ENCODE measurements at places on chromosomes 7 and 10.

- peak; percentile 60 for DNase-seq
Measured at GRCh38 chr7:107078517-107078966, 34.0 kb downstream of the PRKAR2B start.

DNA sequence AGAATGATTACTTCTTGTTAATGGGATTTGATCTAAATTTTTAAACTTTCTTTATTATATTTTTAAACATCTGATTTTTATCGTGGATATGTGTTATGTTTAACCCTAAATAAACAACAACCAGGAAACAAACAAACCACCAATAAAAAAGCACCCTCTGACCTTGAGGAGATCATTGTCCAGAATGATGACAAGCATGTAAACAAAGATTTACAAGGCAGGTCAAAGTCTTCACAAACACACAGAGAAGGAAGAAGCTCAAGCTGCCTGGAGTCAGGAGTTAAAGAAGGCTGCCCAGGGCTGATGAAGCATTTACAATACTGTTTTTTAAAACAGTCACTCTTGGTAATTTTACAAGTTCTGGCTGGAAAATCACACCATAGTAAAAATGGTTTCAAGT, 31.0 kb upstream of the EGFR start:
- DNase-seq = no peak

DNA sequence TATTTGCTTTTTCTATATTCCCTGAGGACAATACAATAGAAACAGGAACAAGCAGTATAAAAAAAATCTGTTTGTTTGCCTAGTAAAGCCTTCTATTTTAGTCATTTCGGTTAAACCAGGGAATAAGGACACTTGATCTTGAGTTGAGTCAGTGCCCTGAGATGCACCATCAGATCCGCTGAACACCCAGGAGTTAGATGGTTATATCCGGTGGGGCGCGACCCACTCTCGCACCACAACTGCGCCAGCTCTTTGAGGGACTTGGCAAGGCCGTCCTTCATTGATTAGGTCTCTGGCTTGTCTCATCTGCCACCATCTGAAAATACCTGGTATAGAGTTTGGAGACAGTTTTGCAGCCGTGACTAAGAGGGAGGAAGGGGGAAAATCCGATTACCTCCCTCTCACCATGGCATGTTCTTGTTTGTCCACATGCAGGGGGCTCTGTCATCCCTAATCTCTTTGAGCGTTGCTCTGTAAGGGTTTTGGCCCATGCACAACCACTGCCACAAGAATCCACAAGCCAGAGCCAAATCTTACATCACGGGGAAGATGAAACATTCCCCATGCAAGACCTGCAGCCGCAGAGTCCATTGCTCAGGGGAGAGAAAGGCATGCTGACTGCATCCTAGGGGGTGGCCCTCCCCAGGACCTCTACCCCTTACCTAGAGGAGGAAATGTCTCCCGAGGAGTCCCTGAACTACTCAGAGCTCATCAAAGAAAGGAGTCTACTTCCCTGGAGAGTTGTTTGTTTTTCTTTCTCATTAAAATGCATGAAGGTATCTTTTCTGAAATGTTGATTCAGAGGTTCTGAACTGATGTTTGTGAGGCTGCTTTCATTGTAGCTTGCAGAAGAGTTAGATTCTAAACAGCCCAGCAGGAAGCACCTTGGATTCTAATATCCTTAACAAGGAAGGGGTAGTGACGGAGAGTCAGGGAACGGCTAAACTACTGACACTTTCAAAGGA, 101.6 kb upstream of the FAM171A1 start:
- peak; percentile 98 for DNase-seq

DNA sequence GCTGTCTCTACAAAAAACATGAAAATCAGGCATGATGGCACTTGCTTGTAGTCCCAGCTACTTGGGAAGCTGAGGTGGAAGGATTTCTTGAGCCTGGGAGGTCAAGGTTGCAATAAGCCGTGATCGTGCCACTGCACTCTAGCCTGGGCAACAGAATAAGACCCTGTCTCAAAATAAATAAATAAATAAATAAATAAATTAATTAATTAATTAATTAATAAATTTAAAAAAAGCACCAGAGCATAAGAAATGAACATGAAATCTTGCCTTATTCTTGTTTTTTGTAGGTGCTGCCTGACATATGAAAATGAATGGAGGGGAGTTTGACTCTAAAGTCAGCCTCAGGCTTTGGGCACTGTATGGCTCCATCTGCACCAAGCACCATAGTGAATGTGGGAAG, 69.9 kb downstream of the GATA3 start:
- DNase-seq = no peak

DNA sequence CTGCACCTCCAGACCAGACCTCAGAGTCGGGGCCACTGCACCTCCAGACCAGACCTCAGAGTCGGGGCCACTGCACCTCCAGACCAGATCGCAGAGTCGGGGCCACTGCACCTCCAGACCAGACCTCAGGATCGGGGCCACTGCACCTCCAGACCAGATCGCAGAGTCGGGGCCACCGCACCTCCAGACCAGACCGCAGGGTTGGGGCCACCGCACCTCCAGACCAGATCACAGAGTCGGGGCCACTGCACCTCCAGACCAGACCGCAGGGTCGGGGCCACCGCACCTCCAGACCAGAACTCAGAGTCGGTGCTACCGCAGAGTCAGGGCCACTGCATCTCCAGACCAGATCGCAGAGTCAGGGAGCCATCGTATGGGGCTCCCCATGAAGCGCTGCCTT, 105.9 kb downstream of the ACTR3B start:
- no peak for DNase-seq

DNA sequence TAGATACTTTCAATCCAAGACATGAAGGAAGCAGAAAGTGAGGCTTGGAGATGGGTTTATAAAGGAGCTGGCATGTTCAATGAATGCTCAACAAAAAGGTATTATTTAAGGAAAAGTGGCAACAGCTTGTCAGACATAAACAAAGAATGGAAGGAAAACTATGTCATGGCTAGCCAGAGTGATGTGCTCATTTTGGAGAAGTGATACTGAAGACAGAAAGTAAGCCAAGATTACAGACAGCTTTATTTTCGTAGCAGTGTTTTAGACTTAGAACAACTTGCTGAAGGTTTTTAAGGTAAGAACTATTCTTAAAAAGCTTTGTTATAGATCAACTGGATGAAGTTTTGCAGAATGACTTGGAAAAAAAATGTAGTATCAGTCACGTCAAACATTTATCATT, 160.5 kb upstream of the FERD3L start:
- no peak for DNase-seq

DNA sequence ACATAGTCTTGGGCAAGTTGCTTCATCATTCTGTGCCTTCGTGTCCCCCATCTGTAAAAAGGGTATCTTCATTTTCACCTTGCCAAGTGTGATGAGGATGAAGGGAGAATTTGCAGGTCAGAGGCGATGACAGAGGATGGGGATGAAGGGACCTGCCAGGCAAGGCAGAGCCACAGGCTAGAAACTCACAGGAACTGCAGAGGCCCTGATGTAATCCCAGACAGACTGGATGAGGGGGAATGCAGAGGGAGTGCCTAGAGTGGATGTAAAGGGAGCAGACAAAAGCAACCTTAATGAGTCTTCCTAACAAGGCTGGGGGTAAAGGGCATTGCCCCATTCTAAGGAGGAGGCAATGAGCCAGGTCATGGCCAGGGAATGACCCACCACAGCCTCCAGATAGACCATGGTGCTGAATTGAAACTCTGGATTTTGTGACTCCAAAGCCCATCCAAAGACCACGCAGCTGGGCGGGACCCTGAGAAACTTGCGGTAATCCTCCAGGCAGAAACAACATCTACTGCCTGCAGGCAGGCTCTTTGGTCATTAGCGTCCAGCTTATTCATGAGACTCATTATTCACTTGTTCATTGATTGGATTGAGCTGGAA, 1.9 kb downstream of the ANTXRL start:
- no peak for DNase-seq

Measured in choroid plexus epithelial cell (primary cell).